Ovary (tissue), 10 donors: ENCODE measurements at places on chromosomes 16 and 17. TPM values are rescaled to one million over a fixed set of nuclear protein-coding genes. Genes with fewer than 3 reads are reported as not detected.

DNA sequence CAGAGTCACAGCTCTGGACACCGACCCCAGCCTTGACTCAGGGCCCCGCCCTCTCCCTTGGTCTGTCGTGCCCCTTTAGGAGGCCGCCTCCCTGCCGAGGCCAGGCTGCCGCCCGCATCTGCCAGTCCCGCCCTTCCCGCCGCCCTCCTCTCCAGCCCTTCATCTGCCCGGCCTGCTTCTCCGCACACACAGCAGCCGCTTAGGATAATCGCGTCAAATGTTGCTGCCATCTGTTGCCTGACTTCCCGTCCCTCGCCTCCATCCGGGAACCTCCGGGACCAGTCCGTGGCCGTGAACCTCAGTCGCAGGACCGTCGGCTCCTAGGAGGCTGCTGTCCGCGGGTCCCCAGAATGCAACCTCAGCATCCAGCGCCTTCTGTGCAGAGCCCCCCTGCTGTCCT, 11.9 kb downstream of the GSE1 start:
- no peaks in the 10 kb centered on the region for H3K36me3 ChIP-seq
- no peak overlapping the region for H3K27ac ChIP-seq
- no peak overlapping the region for H3K4me3 ChIP-seq
- H3K27me3 ChIP-seq: no peaks in the 10 kb centered on the region
- DNase-seq: no peak

- no peaks in the 10 kb centered on the region for H3K36me3 ChIP-seq
- DNase-seq: no peak
- H3K4me1 ChIP-seq: no peaks in the 10 kb centered on the region
- H3K27ac ChIP-seq: no peak overlapping the region
Measured at GRCh38 chr16:868846-869822, 68.6 kb upstream of the GNG13 start.

DNA sequence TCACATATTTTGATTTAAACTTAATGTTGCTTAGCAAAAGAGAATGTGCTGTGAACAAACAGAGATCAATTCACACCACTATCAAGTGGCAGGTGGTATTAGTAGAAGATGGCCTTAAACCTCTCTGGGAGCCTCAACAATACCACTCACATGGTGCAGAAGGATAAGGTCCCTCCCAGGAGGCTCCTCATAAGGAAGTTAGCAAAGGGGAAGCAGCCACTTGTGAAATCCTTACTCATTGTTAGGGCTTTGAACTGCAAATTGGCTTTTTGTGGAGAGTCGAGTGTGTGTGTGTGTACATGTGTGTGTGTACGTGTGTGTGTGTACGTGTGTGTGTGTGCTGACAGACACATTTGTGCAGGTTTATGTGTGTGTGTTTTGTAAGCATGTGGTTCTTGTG, 48.9 kb upstream of the ASIC2 start:
- no peaks in the 10 kb centered on the region for H3K27me3 ChIP-seq
- H3K27ac ChIP-seq: no peak overlapping the region

- no peaks in the 10 kb centered on the region for H3K27me3 ChIP-seq
- no peak overlapping the region for H3K4me3 ChIP-seq
- no peak overlapping the region for H3K27ac ChIP-seq
Measured at GRCh38 chr16:81649561-81650184, 129.4 kb upstream of the PLCG2 start.

DNA sequence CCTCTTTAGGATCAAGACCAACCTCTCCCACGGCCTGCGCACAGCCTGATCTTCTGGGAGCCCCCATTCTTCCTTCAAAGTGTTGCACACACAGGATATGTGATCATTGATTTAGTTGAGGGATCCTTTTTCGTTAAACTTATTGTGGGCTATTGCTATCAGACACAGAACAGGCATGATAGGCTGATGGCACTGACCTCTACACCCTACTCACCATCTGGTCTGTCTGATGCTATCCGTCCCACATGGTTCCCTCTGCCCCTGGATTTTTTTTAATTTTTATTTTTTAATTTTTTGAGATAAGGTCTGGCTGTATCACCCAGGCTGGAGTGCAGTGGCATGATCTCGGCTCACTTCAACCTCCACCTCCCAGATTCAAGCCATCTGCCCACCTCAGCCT, 19.2 kb upstream of the LITAF start:
- H3K4me3 ChIP-seq: no peak overlapping the region
- H3K27ac ChIP-seq: no peak overlapping the region
- DNase-seq: no peak
- H3K4me1 ChIP-seq: peaks cover 6% of the 10 kb centered on the region
- H3K27me3 ChIP-seq: no peaks in the 10 kb centered on the region

DNA sequence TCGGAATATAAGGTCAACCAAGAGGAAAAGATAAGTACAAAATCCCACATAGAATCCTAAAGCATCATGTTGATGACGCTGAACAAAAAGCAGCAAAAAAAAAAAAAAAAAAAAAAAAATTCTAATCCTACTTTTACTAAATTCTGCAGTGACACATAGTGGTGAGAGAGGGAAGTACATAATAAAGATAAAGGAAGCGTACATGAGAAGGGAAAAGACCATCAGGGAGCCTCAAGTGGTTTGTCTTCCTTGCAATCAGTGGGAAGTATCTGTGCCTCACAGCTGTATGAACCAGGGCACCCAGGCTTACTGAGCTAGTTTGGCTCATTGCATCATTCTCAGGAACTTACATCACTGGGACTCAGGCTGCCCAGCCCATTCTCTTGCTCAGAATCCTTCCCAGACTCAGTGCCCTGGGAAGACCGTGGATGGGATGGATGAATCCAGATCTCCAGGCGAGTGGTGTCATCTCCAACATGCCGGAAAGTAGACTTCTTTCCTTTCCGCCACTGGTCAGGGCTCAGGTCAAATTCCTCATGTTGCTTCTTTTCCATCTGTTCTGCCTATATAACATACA, 21.2 kb downstream of the SMG6 start:
- no peak for DNase-seq
- H3K27ac ChIP-seq: no peak overlapping the region
- no peaks in the 10 kb centered on the region for H3K27me3 ChIP-seq
- H3K4me3 ChIP-seq: no peak overlapping the region
- H3K4me1 ChIP-seq: no peaks in the 10 kb centered on the region

- peak; percentile 69 for DNase-seq
- no peaks in the 10 kb centered on the region for H3K27me3 ChIP-seq
- H3K36me3 ChIP-seq: no peaks in the 10 kb centered on the region
- H3K4me1 ChIP-seq: peaks cover 11% of the 10 kb centered on the region
- H3K4me3 ChIP-seq: peak within 1 kb of the TSS; percentile 45
- no peak within 1 kb of the TSS for H3K27ac ChIP-seq
Measured at GRCh38 chr17:34579017-34579946, at the start of gene TMEM132E. Gene TMEM132E (plus strand): TSS chr17:34579582. CDS start chr17:34581077, 1,495 bp downstream.

GRCh38 chr17:488993-489757, 136.6 kb upstream of the RPH3AL start:
- H3K4me3 ChIP-seq: peak overlapping the region; percentile 54
- H3K36me3 ChIP-seq: no peaks in the 10 kb centered on the region
- H3K27ac ChIP-seq: no peak overlapping the region
- H3K4me1 ChIP-seq: peaks cover 7% of the 10 kb centered on the region
- H3K27me3 ChIP-seq: no peaks in the 10 kb centered on the region
- no peak for DNase-seq

DNA sequence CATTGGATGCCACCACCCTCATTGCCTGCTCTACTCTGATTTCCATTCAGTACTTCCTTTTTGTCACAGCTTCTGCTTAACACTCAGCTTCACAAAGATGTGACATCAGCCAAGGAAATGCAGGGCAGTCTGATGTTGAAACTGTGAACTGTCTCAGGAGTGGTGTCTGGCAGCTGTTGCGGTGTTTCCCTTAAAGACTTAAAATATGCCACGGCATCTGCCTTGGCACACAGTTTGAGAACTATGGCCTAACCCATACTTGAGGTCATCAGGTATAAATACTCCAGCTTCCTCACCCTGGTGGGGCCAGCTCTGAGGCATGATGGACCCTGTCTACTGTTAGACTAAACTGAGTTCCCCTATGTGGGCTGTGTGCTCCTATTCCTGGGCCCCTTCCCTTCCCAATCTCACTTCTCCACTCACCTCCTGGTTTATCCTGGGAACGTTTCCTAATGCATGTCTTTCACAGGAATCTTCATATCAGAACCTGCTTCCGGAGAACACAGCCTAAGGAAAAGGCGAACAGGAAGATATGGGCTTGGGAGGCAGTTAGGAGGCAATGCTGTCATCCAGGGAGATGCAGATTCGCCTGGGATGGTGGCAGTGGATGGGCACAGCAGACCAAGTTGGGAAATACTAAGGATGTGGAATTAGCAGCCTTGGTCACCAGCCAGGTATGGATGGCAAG, 96.5 kb downstream of the WSCD1 start:
- no peak for DNase-seq
- no peaks in the 10 kb centered on the region for H3K36me3 ChIP-seq
- H3K4me1 ChIP-seq: no peaks in the 10 kb centered on the region
- no peaks in the 10 kb centered on the region for H3K27me3 ChIP-seq

Gene CCL4L2
- not detected for total RNA-seq

Gene MAP2K4
- 29.4 TPM for total RNA-seq

DNA sequence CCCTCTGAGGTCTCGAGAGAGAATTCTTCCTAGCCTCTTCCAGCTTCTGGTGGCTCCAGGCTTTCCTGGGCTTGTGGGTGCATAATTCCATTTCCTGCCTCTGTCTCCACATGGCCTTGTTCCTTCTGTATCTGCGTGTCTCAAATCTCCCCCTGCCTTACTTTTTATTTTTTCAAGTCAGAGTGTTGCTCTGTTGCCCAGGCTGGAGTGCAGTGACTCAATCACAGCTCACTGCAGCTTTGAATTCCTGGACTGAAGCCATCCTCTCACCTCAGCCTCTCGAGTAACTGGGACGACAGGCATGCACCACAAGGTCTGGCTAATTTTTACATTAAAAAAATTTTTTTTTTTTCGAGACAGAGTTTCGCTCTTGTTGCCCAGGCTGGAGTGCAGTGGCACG, 120.6 kb downstream of the SHISA9 start:
- H3K4me1 ChIP-seq: no peaks in the 10 kb centered on the region
- no peaks in the 10 kb centered on the region for H3K27me3 ChIP-seq
- H3K4me3 ChIP-seq: no peak overlapping the region
- DNase-seq: no peak
- no peak overlapping the region for H3K27ac ChIP-seq

Gene TBC1D3I
- 0.89 TPM for total RNA-seq

DNA sequence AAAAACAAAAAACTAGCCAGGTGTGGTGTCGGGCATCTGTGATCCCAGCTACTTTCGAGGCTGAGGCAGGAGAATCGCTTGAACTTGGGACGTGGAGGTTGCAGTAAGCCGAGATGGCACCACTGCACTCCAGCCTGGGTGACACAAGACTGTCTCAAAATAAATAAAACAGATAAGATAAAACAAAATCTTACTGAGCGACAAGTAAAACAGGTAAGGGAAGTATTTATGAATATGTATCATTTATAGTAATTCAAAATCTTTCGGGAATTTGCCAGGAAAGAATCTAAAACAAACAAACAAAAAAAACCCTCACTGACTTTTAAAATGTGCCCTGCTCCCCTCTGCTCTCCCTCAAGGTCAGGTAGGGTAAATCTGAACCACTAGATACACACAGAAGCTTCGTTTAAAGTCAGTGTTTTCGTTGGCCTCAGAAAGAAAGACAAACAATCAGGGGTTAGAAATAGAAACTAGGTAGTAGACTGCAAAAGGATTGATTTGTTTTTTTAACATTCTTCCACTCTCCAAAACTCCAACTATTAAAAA, 2.1 kb downstream of the PRPSAP1 start:
- H3K36me3 ChIP-seq: no peaks in the 10 kb centered on the region
- no peaks in the 10 kb centered on the region for H3K27me3 ChIP-seq
- H3K4me1 ChIP-seq: peaks cover 3% of the 10 kb centered on the region
- no peak overlapping the region for H3K4me3 ChIP-seq

GRCh38 chr17:28889996-28890395, 7.5 kb downstream of the FLOT2 start:
- no peak overlapping the region for H3K27ac ChIP-seq
- no peaks in the 10 kb centered on the region for H3K36me3 ChIP-seq
- H3K4me3 ChIP-seq: no peak overlapping the region

Gene DNASE1L2
- total RNA-seq: 1.1 TPM

Gene PPM1E
- 0.47 TPM for total RNA-seq

GRCh38 chr17:4357030-4357628, 9.3 kb downstream of the UBE2G1 start:
- no peak overlapping the region for H3K27ac ChIP-seq
- no peaks in the 10 kb centered on the region for H3K27me3 ChIP-seq
- no peak for DNase-seq
- H3K4me3 ChIP-seq: no peak overlapping the region
- peaks cover 6% of the 10 kb centered on the region for H3K4me1 ChIP-seq

Gene WNT3
- 0.38 TPM for total RNA-seq

DNA sequence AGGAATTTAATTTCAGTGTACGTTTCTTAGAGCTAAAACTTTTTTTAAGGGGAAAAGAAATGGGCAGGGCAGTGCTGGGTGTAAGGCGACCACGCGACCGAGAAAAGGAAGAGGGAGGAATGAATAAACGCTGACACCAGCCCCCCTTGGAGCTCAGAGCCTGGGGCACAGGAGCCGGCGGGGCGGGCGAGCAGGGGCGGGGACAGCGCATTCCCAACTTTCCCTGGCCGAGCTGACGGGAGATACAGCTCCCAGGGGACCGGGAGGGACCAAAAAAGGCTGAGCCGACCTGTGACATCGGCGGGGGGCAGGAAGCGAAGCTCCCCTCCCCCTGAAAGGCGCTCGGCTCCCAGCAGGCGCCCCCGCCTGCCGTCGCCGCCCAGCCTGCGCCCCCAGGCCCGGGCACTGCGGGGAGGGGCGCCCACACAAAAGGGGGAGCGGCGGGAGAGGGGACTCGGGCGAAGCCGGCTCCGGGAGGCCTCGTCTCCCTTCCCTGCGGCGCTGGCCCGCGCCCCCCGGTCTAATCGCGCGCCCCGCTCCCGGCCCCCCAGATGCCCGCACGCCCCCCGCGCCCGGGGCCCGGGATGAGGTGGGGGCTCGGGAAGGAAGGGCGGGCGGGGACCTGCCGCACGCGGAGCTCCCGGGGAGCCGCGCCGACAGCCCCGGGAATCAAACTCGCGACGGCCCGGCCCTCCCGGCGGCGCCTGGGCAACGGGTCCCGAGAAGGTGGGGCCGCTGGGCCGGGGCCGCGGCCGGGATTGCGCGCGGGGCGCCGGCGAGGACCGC, 622 bp downstream of the CUEDC1 start:
- peak overlapping the region; percentile 70 for H3K4me3 ChIP-seq
- no peaks in the 10 kb centered on the region for H3K36me3 ChIP-seq
- peak; percentile 61 for DNase-seq
- H3K27me3 ChIP-seq: no peaks in the 10 kb centered on the region
- H3K4me1 ChIP-seq: peaks cover 6% of the 10 kb centered on the region
- H3K27ac ChIP-seq: peak overlapping the region; percentile 83

GRCh38 chr16:49510654-49511305, 137.2 kb downstream of the C16orf78 start:
- H3K27ac ChIP-seq: no peak overlapping the region
- no peak for DNase-seq
- no peak overlapping the region for H3K4me3 ChIP-seq

DNA sequence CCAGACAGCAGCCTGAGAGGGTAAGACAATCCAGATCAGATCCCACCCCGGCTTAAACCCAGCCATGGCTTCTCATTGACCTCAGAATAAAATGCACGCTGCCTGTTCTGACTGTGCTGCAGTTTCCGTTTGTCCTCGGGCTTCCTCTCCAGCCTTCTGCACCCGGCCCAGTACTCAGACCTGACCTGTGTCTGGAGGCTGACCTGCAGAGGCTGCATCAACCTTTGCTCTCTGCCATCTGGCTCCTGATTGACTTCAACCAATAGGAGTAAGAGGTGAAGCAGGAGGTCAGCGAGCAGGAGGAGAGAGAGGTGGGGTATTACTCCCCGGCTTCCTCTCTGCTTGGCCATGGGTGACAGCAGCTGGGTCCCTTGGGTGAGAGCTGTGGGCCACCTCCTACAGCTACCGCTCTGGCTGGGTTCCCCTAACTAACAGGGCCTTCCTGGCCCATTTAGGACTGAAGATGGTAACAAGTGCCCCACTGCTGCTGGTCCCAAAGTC, 46.7 kb downstream of the C16orf82 start:
- no peak for DNase-seq
- H3K4me3 ChIP-seq: no peak overlapping the region
- H3K36me3 ChIP-seq: no peaks in the 10 kb centered on the region
- no peaks in the 10 kb centered on the region for H3K4me1 ChIP-seq
- no peak overlapping the region for H3K27ac ChIP-seq

Gene KCNJ2
- 2.1 TPM for total RNA-seq
